Hematopoietic multipotent progenitor cell treated with erythropoietin and hydrocortisone succinate and interleukin-3 and kit ligand, for 4 days (in vitro differentiated cells): ENCODE measurements at places on chromosomes 4 and X.
A peak's percentile ranks its signal among the peaks of the same experiment; 100 is the strongest.

- no peak for DNase-seq
Observed at GRCh38 chr4:109877400-109877799, 29.5 kb downstream of the LRIT3 start.

- peak; percentile 50 for DNase-seq
Observed at GRCh38 chr4:180058691-180059215, 2184.4 kb upstream of the TENM3 start.

- peak; percentile 81 for DNase-seq
Observed at GRCh38 chr4:121900132-121900983, 30.1 kb upstream of the BBS7 start.

DNA sequence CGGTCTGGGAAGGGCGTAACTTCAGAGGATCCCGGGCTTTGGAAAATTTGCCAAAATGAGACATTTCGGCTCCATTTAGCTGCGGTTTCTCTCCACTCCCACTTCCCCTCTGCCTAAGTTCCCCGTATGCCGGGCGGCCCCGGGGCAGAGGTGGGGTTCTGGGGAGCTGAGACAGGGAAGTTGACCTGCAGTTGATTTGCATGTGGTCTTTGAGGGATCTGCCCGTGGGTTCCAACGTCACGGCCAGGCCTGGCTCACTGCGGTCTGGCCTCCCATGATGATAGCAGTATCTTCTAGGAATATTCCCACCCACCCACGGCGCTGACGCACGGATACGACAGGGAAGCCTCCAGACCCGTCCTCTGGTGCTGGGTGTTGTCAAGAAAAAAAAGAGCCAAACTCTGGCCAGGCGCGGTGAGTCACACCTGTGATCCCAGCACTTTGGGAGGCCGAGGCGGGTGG is 27.3 kb upstream of the CRLF2 start:
- DNase-seq: peak; percentile 91

GRCh38 chr4:139957986-139958738 is 195.8 kb downstream of the MAML3 start:
- no peak for DNase-seq

DNA sequence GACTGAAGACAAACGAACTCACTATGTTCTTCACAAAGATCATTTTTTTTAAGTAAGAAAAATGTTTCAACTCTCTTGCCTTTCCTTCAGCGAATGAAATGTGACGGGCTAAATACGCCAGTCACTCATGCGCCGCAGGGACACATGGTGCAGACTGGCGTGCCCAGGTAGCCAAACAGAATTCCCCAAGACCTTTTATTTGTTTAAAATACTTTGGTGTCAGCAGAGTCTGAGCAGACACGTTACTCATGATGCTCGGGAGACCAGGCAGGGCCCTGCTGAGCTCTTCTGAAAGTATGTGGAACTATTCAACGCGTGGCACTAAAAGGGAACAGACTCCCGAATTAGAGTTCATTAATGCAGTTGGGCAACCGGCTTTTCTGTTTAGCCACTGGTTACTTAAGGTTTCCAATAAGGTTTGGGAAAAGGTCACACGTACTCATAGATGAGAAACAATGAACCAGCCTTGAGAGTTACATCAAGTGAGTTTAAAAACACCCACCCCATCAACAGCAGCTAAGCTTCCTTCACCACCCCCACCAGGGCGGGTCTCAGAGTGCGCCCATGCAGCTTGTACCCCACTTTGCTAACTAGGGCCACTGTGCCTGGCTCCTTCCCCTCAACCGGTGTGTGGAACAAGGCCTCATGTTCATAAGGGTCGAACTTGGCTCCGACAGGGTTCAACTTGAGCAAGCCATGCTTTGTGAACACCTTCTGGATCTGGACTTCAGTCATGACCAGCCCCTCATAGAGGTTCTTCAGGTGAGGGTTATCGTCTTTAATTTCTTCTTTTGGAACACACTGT is 7.3 kb downstream of the GRPEL1 start:
- no peak for DNase-seq

GRCh38 chr4:16893141-16893651 is 5.2 kb downstream of the LDB2 start:
- no peak for DNase-seq

DNA sequence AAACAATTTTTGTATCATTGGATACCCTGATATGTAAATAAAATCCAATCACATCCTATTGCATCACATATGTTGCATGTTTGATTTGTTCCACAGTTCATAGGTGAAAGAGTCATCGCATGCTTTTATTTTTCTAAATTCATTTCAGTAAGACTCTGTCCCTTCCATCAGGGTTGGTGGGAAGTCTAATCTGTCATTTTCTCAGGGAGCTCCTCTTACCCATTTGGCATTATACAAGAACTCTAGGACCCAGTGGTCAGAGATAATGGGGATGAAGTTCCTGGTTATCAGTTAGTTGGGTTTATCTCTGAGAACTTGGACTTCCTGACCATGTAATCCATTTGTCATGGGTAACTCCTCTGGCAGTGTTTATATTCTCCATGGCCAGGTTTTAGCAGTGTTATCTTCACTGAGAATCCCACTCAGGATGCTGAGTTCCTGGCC is 227.1 kb upstream of the JADE1 start:
- peak; percentile 72 for DNase-seq

DNA sequence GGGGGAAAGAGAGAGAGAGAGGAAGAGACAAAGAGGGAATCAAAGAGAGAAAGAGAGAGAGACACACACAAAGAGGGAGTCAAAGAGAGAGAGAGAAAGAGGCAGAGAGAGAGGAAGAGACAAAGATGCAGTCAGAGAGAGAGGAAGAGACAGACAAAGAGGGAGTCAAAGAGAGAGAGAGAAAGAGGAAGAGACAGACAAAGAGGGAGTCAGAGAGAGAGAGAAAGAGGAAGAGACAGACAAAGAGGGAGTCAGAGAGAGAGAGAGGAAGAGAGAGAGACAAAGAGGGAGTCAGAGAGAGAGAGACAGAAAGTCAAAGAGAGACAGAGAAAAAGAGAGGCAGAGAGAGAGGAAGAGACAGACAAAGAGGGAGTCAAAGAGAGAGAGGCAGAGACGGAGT is 45.5 kb downstream of the MAGEA9 start:
- DNase-seq: peak; percentile 6

DNA sequence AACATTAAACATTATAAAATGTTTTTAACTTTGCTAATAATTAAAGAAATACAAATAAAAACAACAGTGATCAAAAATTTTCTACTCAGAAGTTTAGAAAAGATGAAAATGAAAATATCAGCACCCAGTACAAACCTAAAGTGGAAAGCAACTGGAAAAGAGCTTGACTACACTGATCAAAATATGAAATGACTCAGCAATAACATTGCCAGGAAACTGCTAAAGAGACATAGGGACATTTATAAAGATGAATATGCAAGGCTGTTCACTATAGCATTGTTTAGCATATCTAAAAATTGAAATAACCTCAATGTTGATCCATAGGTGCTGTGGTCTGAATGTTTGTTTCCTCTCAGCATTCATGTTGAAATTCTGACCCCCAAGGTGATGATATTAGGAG is 88.5 kb upstream of the NOCT start:
- DNase-seq: peak; percentile 42

DNA sequence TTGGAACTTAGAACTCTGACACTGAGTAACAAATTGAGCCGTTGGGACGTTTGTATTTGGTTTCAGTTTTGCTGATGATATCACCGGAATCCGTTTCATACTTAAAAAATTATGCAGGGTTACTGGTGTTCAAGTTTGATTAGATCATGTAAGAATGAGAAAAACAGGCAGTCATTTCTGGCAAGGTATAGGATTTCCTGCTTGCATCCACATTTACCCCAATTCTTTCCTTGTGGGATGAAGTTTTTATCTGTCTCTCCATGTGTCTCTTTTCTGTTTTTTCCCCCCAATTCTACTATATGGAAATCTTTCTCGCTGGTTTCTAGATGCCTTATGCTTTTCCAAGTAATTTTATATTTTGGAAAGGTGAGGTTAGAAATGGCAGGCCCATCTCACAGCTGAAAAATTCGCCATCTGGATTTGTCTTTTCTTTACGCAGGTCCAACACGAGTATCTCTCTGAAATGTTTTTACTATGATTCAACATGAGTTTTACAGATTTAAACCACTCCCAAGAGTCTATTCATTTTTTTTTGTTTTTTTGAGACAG is 197.9 kb downstream of the SHOX start:
- DNase-seq: peak; percentile 8

GRCh38 chr4:20844311-20844710 is 144.1 kb downstream of the PACRGL start:
- DNase-seq: no peak

DNA sequence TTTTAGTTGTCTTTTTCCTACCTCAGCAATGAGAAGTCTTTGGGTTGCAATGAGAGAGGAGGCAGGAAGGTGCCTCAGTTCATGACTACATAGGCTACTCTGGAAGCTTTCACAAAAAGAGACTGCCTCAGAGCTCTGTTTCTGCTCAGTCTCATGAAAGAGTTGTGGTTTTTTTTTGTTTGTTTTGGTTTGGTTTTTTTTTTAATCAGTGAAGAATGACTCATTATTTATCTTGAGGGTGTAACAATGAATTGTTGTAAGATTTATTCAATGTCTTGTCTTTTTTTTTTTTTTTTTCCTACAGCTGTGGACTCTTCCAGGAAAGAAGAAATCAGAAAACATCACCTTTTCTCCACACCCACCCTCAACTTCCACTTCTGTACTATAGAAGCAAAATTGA is 67.5 kb upstream of the CXCL13 start:
- no peak for DNase-seq

DNA sequence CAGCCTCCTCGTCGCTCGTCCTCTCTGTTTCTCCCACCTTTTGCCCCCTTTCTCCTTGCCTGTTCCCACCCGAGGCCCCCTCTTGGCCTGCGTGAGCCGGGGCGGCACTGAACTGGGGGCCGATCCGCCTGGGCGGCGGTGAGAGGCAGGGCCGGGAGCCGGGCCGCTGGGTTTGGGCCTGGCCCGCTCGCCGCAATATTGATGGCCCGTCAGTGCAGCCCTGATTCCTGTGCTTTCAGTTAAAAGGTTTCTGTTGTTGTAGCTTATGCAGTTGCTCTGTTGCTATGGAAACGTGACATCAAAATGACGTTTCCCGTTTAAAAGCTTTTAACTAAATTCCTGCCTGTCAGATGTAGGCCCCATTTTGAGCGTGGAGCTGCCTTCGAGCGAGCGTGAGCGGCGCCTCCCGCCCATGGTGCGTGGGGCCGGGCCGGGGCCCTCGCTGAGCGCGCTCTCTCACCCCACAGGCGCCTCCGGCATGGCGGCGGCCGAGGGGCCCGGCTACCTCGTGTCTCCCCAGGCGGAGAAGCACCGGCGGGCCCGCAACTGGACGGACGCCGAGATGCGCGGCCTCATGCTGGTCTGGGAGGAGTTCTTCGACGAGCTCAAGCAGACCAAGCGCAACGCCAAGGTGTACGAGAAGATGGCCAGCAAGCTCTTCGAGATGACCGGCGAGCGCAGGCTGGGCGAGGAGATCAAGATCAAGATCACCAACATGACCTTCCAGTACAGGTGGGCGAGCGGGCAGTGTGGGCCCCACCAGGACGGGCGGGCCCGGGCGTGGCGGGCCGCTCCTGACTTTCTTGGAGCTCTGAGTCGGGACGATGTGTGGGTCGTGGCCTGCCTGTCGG is at the start of gene MSANTD1:
MSANTD1 (plus strand) TSS at position 349 of the 851 bp plus-strand sequence; CDS start at position 413, 64 bp downstream.
- peak; percentile 31 for DNase-seq

DNA sequence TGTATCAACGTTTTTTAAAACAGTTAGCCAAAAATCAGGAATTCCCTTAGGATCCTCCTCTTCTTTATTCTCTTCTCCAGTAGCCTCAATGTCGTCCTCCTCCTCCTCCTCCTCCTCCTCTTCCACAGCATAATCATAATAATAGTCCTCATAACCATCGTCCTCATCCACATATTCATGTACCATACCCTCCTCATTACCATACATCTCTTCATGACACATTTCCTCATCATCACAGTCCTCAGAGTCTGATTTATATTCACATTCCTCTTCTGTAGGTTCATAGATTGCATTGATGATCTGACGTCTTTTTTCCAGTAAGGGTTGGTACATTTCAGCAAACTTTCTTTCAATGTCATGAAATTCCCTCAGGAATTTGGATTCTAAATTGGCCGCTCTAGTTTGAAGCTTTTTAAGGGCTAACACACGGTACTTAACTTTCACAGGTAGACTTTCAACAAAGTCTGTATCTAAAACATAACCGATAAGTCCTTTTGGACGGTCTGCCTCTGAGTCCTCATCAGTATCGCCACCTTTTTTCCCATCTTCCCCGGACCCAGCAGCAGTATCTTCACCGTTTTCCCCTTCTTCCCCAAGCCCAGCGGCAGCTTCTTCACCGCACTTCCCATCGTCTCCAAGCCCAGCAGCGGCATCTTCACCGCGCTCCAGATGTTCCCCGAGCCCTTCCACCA is 771 bp downstream of the NAP1L2 start:
- no peak for DNase-seq

DNA sequence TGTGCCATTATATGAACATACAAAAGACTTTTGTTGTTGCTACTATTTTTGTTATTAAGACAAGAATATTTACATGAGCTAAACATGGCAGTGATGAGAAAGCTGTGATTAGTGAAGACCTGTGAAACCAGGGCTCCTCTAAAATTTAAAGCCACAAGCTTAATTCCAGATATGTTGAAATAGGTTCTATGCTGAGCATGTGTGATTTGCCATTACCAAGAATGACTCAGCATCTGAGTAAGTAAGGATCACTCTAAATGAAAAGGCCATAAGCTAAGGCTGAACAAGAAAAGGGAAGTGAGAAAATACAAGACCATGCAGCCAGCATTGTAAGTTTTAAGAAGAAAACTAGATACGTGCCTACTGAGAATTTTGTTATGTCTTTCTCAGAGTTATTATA is 75.9 kb upstream of the CAMK2D start:
- DNase-seq: peak; percentile 89

- DNase-seq: peak; percentile 74
Observed at GRCh38 chr4:102281171-102281839, 64.0 kb downstream of the SLC39A8 start.

DNA sequence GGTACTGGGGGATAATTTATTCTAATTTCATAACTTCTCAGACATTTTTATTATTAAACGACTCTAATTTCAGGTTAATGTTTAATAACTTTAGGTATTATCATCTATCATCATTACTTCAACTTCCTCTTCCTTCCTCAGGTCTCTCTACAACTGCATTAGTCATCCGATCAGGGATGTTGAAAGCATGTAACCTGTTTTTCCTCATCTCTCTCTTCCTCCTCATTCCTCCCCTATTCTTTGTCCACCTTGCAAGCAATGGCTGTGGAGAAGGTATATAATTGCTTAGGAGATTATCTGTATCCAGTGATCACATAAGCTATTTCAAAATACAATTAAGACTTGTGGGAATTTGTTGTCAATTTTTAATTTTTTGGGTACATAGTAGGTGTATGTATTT is 632.6 kb upstream of the DIAPH2 start:
- DNase-seq: no peak
